AG09309 (cell line): ENCODE measurements at places on chromosomes 5 and 9.
A peak's percentile ranks its signal among the peaks of the same experiment; 100 is the strongest.

DNA sequence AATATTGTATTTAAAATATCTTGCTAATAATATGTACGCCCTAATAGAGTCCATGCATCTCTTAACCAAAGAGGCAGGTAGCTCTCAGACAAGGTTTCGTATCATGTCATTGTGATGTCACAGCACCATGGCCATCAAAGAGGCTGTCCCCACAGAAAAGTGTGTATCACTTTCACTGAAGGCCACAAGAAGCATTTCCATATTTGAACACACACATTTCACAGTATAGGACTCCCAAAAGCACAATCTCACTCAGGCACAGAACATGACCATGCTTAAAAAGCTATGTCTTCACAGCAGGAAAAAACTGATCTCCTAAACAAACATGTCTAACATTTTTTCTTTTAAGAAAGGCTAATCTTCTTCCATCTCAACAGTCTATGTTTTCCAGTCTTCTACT is 133.8 kb downstream of the DENND1A start:
- no peak for DNase-seq

DNA sequence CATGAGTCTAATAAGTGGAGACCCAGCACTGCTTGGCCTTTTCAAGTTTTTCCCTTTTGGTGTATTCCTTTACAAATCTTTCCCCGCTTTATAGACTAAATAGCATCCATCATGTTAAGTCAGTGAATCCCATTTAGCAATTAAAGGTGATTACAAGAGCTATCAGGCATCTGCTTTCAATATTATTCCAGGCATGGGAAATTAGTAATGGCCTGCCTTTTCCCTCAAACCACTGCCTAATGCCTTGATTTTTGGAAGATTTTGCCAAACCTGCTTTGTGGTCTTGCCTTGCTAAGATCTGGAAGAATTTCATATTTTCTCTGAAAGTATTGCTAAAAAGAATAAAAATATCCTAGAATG is 102.8 kb upstream of the GNA14 start:
- no peak for DNase-seq

DNA sequence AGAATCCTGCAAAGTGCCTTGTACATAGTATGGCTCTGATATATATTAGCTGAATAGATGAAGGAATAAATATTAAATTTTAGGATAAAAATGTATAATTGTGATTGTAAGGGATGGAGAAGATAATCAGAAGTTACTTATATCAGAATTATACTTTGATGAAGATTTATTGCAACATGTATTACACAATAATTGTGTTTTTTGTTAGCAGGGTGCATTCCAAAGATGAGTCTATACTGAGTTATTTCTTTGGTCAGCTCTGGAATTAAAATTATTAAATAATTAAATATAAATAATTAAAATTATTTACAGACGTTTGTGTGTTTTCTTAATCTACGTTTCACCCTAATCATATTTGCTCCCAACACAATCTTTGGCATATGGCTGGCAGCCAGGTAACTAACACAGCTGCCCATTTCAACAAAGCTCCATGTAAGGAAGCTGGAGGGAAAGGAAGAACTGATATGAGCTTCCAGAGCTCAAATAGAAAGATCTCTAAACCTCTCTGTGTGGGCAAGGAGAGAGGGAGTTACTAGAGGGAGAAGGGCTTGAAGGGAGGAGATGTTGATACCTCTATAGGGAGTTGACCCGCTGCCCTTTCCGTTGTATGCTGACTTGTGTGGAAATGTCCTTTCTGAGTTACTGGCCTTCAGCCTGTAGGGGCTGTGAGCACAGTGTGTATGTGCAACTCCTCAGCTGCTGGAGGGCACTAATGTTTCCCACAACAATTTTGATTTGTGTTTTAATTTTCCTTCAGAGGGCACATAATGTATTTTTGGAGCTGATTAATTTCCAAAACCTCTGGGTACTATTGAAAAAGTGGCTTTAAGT is 403.4 kb downstream of the MAN2A1 start:
- no peak for DNase-seq

GRCh38 chr5:15929611-15930263 is 249.9 kb downstream of the MARCHF11 start:
- peak; percentile 63 for DNase-seq

GRCh38 chr9:78573205-78573604 is 276.3 kb downstream of the PSAT1 start:
- no peak for DNase-seq

DNA sequence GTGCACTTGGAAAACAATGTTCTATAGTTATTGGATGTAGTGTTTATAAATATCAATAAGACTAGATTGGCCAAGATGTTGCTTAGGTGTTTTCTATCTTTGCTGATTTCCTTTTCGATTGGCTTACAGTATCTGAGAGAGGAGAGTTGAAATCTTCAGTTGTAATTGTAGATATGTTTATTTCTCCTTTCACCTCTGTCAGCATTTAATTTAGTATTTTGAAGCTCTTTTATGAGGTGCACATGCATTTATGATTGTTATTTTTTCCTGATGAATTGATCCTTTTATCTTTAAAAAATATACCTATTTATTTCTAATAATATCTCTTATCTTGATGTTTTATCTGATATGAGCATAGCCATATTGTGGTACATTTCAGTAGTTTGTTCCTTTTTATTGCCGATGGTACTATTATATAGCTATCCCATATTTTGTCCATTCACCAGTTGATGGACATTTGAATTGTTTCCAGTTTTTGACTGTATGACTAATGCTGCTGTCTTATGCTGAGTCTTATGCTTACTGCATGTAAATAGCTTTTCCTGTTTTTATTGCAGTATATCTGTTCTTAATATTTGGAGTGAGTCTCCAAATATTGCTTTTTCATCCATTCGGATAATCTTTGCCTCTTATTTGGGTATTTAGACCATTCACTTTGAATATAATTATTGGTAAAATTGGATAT is 34.7 kb downstream of the ERCC6L2 start:
- DNase-seq = no peak

GRCh38 chr5:95823218-95823737 is 752 bp upstream of the GLRX start:
- DNase-seq = no peak

- DNase-seq = no peak
Observed at GRCh38 chr9:32787816-32788215, 4.5 kb downstream of the TMEM215 start.

DNA sequence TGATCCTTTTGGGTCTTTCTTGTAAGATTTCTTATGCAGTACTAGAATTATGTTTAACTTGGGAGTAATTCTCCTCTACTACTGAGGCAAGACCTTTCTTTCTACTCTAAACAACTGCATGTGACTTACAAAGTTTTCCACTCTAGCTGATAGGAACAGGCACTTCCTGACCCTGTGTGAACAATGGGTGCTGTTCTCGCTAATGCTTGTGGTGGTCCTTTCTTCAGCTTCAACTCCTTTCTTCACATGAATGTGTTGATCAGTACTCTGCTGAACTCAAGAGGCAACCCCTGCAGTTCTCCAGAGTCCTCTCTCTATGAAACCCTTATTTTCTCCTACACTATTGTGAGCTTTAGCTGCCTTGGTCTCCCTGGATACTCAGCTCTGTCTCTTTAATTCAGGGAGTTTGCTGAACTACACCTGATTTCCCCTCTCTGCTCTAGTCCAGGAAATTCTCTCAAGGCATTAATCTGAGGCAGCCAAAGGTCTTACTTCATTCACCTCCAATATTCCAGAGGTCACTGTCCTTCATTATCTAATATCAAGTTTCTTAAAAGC is 484.6 kb upstream of the PIK3R1 start:
- DNase-seq = no peak

- DNase-seq = no peak
Observed at GRCh38 chr9:114799925-114800324, 5.9 kb downstream of the TNFSF15 start.

DNA sequence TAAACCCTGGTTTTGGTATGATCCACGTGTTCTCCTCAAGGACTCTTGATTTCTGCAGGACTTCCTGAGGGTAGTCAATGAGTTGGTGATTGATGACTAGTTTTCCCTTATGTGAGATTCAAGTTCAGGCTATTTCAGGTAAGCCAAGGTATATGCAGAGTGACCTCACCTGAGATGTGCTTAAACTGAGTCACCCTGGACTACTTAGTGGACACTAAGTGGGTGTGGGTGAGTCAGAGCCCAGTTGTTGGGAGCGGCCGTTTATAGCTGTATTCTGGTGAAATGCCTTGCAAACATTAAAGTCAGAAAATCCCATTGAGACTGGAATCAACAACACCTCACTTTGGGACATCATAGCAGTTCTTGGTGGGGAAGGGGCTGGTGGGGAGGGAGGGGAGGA is 62.9 kb downstream of the SLC28A3 start:
- DNase-seq = no peak

GRCh38 chr5:67243349-67243748 is 46.8 kb upstream of the CD180 start:
- DNase-seq = no peak

GRCh38 chr5:38316544-38317224 is 58.3 kb downstream of the EGFLAM start:
- DNase-seq = peak; percentile 43

DNA sequence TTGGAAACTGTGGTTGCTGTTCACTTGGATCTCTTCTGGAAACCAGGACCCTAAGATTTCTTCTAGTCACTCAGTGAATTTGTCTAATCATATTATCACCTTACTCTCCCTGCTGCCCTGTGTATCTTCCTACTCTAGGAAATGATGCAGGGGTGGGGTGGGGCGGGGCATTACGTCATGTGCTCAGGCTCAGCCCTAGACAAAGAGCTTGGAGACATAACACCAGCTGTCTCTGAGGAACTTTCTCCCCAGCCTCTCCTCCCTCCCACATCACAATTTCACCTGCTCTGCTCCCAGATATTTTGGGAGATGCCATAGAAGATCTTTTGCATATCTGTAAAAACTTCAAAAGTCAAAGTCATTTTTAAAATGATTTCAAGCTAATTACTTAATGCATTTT is 470.4 kb downstream of the ZSWIM6 start:
- DNase-seq = no peak

GRCh38 chr9:13034694-13035002 is 244.8 kb downstream of the MPDZ start:
- no peak for DNase-seq

DNA sequence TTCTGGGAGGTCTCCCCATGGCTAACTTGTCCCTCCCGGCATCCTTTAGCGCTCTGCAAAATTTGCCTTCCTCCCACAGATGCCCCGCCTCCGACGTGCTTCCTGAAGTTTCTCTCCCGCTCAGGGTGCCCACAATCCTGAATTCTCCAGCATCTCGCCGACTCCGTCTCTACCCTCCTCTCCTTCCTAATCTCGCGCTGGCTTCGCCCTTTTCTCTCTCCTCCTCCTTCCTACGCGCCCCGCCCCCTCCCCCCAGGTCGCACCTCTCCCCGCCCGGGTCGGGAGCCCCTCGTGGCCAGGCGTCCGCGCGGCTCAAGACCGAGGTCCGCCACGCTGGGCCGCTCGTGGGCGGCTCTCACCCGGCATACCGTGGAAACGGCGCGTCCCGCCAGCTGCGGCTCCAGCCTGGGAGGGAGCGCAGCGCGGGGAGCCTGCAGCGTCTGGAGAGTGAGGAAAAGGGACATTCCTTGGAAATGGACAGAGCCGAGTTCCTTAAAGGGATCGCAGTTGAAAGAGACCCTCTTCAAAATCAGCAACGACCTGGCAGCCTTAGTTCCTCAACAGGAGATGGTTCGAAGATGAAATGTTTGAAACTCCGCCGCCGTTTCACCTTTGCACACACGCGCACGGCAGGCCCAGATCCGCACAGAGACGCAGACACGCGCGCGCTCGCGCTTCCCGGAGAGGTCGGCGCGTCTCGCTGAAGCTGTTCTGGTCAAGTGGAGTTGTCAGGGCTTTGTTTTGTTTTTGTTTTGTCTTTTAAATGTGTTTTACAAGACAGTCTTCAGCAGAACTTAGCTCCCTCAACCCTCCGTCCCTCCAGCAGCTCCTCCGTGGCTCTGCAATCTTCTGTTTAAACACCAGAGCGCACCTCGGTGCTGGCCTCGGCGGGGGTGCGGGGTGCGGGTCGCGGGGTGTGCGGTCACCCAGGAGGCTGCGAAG is 5.0 kb upstream of the IRX2 start:
- no peak for DNase-seq

DNA sequence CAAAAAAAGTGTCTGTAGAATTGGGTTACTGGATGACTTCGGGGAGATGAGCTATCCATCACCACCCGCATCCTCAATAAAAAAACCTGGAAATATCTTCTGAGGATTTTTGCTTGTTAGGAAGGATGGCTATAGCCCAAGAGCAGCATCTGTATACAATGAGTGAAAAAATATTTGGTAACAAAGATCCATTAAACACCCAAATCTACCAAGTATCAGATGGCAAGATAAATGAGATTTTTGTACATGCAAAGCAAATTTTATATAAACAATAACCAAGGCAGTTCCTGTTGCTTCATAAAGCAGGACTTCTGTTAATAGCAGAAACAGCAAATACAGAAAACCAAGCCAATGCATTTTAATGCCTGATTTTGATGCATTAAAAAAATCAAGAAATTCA is 166.6 kb downstream of the SLC28A3 start:
- no peak for DNase-seq

GRCh38 chr5:110401881-110402280 is 324.6 kb downstream of the TMEM232 start:
- DNase-seq = no peak

DNA sequence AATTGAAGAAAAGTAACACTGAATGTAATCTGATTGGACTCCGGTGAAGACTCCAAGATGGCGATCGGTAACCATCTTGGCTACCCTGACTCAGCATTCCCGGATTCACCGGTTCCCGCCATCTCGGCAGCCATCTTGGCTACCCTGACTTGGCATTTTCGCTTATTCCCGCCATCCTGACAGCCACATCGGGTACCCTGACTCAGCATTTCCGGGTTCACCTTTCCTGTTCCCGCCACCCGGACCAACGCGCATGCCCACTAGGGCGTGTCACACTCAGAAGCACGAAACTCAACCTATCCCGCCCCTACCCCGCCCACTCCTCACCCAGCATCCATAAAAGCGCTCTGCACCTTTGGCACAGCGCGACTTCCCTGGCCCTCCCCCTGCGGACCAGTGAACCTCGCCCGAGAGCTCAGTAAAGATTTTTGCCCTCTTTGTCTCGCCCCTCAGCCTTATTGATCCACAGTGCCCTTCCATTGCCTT is 17.2 kb downstream of the SPTLC1 start:
- no peak for DNase-seq

DNA sequence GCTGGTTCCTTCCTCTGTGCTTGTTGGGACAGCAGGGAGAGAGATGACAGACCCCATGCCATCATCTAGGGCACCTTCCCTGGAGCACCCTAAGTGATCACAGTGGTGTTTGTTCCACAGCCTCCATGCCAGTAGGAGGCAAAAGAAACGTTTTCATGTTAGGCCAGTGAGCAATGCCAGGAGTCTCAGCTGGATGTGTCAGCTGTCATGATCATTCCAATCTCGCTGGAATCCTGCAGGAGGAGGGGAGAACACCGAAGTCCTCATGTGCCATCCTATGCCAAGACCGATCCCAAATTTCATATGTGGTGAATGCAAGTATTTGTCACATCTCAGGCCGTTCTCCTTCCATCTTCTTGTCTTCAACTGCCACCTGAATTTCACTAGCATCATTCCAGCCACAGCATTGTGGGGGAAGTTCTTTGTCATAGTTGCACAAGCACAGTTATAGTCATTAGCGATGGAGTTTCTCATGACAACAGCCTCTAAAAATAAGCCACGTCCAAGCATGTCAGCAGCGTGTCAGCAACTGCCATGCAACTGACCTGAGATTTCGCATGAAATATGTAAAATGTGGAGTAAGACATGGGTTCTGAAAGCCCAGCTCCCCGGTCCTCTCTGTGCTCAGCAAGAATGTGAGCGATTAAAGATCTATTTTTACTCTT is 97.2 kb upstream of the DNAH5 start:
- no peak for DNase-seq
